ENCODE measurements at places on chromosomes 3 and 15.

DNA sequence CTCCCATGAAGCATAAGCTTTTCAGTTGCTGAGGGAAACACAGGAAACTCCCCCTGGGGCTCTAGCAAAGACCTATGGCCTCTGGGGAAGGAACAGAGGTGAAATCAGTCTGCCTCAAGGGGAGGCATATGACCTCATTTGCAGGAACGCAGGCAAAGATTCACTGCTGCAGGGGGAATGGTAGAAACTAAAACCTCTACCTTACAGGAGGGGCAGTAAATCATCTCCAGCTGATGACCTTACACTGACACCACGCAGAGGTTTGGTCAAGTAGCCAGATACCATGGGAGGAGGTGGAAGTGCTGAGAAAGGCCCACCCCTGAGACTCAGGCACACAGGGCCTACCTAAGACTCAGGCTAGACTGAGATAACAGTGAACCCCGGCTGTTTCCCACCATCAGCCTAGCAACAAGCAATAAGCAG, 81.1 kb downstream of the RAD18 start:
- no peak for DNase-seq

- DNase-seq, result no peak
Measured at GRCh38 chr15:53834214-53834613, 74.8 kb upstream of the WDR72 start.

GRCh38 chr3:31823184-31823583, 157.9 kb downstream of the OSBPL10 start:
- DNase-seq, result no peak

DNA sequence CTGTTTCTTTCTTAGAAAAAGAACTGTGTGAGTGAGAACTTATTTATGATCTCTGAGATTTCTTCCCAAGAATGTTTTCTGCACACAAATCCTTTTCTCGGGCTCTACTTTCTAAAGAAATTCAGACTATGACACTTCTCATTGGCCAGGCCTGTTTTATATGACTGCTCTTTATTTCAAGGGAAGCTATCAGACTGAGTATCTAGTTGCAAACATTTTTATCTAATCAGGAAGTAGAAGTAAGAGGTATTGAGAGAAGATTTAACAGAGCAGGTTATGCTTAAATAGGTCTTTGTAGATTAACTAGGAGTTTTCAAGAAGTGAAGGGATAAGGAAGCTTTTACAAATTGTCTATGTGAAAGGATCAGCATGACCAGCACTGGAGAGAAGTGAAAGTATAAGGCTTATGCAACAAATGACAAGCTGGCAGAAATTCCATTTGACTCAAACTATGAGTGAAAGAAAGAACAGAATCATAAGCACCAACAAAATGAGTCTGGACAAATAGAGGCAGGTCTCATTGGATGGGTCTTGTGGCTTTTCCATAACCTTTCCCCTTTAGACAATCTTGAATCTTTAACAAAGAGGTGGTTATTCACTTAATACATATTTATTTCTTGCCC, 71.9 kb upstream of the CHL1 start:
- no peak for DNase-seq

GRCh38 chr3:2246873-2247648, 148.4 kb downstream of the CNTN4 start:
- DNase-seq, result no peak

DNA sequence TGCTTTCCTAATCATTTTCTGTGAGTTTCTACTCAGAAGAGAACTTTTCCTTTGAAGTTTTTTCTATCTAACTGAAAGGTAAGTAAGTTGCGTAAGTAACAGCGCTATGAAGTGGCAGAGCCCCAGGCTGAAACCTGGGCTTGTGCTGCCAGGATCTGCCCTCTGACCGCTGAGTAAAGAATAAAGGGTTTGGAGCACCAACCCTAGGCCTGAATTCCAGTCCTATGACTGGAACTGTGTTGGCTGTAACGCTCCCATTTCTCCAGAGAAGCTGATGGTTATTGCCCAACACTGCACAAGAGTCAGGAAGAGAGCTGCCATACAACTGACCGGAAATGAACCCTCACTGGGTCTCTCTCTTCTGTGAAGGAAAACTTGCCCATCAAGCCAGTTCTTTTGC, 87.0 kb downstream of the FOXB1 start:
- DNase-seq, result no peak

DNA sequence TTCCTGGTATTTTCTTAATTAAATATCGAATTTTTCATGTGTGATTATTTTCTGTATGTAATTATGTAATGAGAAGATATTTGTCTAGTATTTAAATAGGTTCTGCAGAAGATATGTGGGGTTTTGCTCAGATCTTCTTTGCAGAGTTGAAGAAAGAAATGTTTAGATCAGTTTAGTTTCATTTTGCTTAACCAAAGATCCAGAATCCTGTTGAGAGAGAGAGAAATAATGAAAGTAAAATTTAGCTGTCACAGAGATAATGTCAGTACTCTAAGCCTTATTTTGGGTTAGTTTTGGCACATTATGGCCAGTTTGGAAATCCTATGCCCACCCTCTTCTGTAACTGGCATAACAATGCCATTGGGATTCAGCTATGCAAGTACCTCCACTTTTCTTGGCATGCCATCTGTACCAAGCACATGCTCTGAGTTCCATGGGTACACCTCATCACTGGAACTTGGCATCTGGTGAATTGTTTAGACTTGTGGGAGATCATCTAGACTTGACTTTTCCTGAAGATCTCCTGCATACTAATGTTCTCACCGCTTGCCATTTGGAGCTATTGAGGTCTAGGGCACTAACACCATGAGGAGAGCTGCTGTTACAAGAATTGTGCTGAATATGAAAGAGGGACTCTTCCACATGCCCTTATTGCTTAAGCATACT, 30.9 kb downstream of the PLSCR1 start:
- DNase-seq, result no peak

DNA sequence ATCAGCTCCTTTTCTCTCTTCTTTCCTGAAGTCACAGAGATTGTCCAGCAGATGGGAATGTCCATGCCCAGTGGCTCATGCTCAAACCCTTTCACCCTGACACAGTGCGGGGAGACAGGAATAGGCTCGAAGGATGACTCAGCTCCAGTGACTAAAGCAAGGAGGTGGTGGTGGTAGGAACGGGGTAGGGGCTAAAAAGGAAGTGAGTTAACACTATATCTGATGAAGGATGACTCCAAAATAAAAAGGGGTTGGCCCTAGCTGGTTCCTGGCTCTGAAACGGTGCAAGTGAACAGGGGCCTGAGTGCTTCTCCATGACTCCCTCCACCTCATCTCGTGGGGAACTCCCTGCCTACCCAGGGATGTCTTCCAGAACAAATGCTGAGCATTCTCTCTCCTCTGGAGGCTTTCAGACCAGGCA, 167.4 kb upstream of the LPP start:
- DNase-seq, result no peak

- no peak for DNase-seq
Measured at GRCh38 chr3:77726517-77726916, 686.6 kb downstream of the ROBO2 start.
